Stimulated activated CD8-positive, alpha-beta memory T cell treated with anti-CD3 and anti-CD28 coated beads, Interleukin-7, amount 100 ng/mL, for 24 hours (primary cell): ENCODE measurements at places on chromosomes 11 and 22.

DNA sequence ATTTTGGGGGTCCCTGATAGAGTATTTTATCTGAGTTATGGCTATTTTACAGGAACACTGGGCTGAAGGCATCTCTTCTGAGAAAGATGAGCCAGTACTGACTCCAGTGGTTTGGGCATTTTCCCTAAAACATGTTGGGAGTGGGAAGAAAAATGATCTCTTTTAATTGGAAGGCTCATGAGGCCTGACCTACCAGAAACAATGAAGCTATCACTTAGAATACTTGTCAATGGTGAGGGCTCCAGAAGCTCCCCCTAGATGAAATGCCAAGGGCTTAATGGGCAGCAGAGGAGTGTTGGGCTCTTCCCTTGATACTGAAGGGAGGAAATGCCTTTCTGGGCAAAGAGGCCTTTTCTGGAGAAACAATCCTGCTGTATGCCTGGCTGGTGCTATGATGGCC is 63.5 kb upstream of the BDNF start:
- no peak for DNase-seq

GRCh38 chr22:50314455-50315288 is 7.2 kb upstream of the PLXNB2 start:
- DNase-seq: peak; percentile 53

- DNase-seq: no peak
Measured at GRCh38 chr11:7892059-7892699, 38.9 kb downstream of the OR10A6 start.

DNA sequence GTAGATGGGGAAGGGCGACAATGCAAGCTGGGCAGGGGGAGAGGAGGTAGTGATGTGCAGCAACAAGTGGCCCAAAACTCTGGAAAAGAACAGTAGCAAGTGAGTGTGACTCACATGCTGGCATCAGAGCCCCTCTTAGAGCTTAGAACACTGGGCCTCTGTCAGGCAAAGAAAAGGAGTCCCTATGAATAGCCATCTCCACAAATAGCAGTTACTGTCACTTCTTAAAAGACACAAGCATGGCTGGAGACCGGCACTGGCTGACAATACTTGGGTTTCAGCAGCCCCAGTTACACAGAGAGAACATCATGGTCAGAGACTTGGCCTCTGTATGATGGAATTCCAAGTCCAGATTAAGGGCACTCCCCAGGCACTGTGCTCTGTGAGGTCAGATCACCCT is 58.2 kb downstream of the PRCP start:
- no peak for DNase-seq

- DNase-seq: no peak
Measured at GRCh38 chr11:123431619-123432018, 1.6 kb downstream of the GRAMD1B start.

GRCh38 chr11:95085117-95085816 is 4.4 kb upstream of the ENDOD1 start:
- DNase-seq: no peak

DNA sequence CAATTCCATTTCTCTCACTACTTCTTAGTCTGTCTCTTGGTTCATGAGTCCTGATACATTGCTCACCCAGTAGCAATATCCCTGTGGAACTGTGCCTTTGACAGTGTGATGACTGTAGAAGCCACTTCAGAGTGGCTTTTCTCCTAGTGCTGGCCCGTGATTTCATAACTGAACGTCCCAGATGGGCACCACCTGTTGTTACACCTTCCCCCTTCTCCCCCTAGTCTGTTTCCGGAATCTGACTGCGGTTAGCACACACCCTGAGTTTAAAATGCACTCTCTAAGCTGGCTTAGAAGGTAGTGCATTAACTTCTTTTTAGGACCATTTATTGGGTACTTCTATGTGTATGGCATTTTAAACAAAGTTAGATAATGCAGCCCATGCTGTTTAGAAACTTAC is 83.0 kb downstream of the ALX4 start:
- no peak for DNase-seq

- no peak for DNase-seq
Measured at GRCh38 chr11:68025047-68025446, 5.4 kb upstream of the NDUFS8 start.

- DNase-seq: no peak
Measured at GRCh38 chr11:28526406-28526751, 418.2 kb downstream of the METTL15 start.
